ENCODE measurements at places on chromosomes 7 and 10.
A peak's percentile ranks its signal among the peaks of the same experiment; 100 is the strongest.

- DNase-seq, result no peak
Measured at GRCh38 chr7:82012453-82012852, 242.6 kb upstream of the HGF start.

- DNase-seq, result no peak
Measured at GRCh38 chr10:91076991-91077548, 143.4 kb upstream of the PCGF5 start.

- DNase-seq, result no peak
Measured at GRCh38 chr7:65230231-65230630, 143.4 kb upstream of the ZNF92 start.

DNA sequence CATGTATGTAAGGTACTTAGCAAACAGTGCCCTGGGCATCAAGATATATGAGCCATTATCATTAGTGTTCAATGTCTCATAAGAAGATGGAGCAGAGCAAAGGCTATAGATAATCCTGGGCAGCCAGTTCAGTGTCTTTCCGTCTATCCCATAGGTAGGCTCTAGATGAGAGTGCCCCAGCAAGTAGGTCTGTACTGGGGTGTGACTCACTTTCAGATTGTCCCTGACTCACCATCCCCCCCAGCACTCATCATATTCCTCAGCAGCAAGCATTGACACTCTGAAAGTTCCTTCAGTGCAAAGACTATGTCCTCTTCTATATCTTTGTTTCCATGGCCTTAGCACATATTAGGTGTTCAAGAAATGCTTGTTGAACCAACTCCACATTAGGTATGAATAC is 20.0 kb upstream of the FAM204A start:
- DNase-seq, result no peak

- DNase-seq, result no peak
Measured at GRCh38 chr7:17207220-17207619, 91.2 kb upstream of the AHR start.

DNA sequence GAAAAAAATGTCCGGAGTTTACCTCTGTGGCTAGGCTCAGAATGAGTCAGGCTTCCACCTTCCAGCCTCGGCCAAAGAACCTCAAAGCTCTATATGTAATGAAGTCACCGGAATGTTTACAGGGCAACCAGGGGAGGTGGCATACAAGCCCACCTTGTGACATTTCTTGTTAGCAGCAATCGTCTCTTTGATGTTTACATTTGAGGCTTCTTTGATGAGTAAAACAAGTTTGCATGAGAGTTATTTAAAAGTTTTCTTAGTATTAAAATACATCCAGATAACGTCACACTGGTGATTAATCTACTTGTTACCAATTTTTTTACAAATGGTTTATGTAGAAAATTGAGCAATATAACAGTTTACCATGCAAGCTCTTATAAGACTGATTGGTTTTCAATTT is 133.1 kb upstream of the ADAM12 start:
- DNase-seq, result no peak

GRCh38 chr10:100568912-100569311 is 33.2 kb downstream of the HIF1AN start:
- no peak for DNase-seq

GRCh38 chr10:92990615-92991014 is 70.0 kb upstream of the CYP26C1 start:
- peak; percentile 1 for DNase-seq

GRCh38 chr7:155455132-155455693 is 2.7 kb upstream of the EN2 start:
- DNase-seq, result no peak

- no peak for DNase-seq
Measured at GRCh38 chr7:51456431-51457060, 139.9 kb upstream of the COBL start.

DNA sequence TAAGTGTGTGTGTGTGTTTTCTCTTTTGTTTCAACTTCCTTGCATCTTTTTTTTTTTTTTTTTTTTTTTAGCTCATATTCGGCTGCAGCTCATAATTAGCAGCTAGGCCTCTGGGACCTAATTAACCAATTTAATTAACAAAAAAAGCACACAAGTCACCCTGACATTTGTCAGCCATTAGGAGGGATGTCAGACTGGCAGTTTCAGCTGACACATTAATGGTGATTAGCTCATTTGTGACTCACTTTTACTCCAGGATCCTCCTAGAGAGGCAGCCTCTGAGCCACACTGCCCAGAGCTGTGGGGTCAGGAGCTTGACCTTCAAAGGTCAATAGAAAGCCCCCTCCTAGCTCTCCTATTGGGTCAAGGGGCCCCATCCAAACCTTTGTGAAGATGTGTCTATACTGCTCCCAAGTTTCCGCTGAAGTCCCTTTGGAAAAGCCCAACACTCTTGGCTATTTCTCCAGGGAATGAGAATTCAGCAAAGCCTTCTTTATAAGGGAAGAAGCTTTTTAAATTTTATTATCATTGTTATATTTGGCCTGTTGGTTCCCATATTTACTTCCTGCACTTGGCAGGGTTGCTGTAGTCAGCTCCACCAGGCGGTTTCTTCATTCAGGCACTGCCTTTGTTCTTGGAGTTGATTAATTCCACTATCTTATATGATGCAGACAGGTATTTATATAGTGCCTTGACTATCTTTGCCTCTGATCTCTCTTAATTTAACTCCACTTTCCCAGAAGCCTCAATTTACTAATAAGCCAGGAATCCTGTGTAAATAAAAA is 109.5 kb upstream of the HABP2 start:
- no peak for DNase-seq

DNA sequence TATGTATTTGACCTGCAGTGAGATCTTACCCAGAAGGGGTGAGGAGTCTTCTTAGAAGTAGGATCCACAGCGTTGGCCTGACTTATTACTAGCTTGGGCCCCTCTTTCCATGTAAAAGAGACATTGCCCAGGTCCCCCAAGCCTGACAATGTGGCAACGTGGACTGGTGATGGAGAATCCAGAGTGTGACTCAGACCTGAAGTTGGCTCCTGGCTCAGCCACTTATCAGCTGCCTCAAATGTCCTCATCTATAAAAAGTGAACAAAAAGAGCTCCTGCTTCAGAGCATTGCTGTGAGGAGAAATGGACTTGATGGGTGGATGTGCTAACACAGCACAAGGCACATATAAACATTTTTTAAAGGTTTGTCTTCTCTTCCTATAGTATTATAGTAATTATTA is 35.4 kb upstream of the TECTB start:
- DNase-seq, result no peak

- DNase-seq, result no peak
Measured at GRCh38 chr10:96306516-96306915, 2.3 kb downstream of the DNTT start.

DNA sequence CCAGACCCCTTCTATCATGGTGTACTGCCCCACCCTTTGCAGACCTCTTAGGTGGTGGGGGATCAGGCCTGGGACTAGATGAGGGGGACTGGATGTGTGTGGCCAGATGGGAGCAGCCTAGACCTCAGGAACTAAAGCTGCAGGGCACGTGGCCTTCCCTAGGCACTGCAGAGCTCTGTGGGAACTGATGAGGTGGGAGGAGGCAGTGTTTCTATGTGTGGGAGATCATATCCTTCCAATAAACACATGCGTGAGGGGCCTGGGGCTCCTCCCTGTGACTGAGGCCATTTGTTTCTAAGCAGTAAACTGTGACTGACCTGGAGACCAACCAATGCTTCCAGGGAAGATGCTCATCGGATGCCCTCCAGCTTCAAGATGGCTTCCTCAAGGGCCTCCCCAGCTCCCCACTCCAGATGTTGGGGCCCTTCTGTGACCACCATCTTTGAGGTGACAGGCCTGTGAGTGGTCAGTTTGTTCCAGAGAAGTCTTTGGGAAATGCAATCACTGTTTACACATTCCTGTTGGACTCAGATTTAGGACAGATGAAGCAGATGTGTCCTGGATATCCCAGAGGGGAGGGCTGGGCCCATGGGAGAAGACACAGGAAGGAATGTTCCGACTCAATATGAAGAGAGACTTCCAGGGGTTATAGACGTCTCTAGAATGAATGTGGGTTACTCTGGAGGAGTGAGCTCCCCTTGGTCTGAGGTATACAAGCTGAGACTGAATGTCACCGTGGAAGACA is 23.6 kb upstream of the ZCCHC24 start:
- DNase-seq, result no peak

GRCh38 chr7:55349121-55349520 is 16.0 kb upstream of the LANCL2 start:
- DNase-seq, result no peak

DNA sequence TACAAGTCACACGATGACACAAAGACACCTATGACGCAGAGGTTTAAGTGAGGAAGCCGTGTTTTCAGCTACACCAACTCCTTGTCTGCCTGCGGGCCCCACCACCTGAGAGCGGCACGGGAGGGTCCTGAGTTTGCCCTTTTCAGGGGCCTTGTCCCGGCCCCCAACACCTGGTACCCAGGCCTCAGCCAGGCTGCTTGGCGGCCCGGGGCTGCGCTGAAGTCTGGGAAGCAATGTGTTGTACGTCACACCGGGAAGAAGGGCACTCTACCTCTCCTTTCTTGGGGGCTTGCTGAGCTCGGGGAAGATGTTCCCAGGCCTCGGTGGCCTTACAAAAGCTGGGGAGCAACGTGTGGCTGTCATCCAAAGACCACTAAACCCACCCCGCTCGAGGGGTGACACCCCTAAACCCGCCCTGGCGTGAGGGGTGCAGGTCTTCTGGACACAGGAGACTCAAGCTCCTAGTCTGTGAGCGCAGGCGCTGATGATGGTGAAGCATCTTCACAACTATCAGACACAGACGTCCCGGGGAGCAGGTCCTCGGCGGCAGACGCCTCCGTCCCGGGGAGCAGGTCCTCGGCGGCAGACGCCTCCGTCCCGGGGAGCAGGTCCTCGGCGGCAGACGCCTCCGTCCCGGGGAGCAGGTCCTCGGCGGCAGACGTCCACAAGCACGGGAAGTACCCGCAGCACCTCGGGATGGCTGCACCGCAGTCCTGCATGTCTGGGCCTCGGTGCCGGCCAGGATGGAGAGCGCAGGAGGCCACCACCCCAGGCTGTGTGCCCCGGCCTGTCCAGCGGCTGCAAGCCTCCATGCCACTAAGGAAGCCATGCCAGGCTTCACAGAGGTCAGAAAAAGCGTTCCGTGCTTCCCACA is 15.4 kb downstream of the CFAP46 start:
- no peak for DNase-seq

GRCh38 chr7:132735476-132735875 is 159.2 kb upstream of the PLXNA4 start:
- DNase-seq, result no peak

- no peak for DNase-seq
Measured at GRCh38 chr10:44969854-44970253, 8.8 kb downstream of the DEPP1 start.

DNA sequence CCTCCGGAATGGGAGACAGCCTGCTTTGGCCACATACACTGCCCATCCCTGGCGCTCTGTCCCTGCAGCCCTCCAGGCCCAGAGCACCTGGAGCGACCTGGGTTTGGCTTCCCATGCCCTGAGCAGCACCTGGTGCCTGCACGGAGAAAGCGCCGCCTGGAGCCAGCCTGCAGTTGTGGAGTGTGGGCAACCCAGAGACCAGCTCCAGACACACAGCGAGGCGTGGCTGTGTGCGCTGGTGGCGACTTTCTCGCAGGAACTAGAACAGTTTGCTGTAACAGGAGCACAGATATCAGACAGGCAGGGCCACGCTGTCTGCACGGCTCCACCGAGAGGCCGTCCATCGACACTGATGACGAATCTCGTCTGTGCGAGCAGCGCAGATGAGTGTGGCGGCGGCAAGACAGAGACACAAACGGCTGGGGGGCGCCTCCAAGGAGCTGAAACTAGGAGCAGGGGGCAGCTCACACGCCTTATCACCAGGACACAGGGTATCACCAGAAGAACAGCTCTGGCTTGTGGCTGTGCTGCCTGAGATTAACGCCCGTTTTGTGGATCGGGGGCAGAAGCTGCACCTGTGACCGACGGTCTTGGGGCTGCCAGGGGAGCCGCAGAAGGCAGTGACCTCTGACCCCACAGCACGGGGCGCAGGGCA is 275.3 kb downstream of the DNAJB6 start:
- DNase-seq, result no peak

DNA sequence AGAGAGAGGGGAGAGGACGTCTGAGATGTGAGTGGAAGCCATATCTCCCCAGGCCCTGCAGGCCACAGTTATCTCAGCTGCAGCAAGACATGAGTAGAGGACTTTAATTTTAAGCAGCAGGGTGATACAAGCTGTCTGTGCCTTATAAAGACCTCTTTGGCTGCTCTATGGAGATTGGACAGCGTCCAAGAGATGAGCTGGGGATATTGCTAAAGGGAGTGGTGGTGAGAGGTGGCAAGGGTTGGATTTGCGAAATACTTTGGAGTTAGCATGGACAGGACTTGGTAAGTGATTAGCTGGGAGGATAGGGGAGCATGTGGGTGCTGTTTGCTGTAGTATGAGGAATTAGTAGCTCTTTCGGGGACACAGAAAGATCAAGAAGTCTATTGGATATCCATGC is 191.8 kb downstream of the CACNB2 start:
- no peak for DNase-seq

- no peak for DNase-seq
Measured at GRCh38 chr10:70417568-70417967, 13.6 kb downstream of the EIF4EBP2 start.

- DNase-seq, result no peak
Measured at GRCh38 chr7:90938371-90938770, 325.9 kb upstream of the FZD1 start.

GRCh38 chr7:22680482-22680911 is 46.5 kb upstream of the IL6 start:
- DNase-seq, result no peak

- DNase-seq, result peak; percentile 14
Measured at GRCh38 chr10:120948889-120949608, 97.9 kb downstream of the WDR11 start.

DNA sequence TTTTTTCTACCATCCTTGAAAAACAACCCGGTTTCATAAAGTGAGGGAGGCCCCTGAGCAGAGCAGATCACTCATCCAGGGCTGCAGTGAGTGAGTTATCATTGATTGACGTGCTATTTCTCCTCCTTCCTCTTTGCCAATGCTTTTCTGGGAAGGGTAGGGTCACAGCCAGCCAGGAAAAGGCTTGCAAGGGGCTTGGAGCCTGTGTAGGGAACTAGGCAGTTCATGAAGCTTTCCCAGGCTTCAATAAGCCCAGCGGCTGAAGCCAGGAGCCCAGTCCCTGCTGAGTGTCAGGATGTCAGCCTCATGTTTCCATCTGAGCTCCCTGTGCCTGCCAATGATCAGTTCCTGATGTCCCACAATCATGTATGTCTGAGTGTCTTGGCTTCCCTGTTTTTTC is 584.7 kb downstream of the GALNT17 start:
- DNase-seq, result no peak

GRCh38 chr7:158450476-158451124 is 137.0 kb downstream of the PTPRN2 start:
- DNase-seq, result no peak

DNA sequence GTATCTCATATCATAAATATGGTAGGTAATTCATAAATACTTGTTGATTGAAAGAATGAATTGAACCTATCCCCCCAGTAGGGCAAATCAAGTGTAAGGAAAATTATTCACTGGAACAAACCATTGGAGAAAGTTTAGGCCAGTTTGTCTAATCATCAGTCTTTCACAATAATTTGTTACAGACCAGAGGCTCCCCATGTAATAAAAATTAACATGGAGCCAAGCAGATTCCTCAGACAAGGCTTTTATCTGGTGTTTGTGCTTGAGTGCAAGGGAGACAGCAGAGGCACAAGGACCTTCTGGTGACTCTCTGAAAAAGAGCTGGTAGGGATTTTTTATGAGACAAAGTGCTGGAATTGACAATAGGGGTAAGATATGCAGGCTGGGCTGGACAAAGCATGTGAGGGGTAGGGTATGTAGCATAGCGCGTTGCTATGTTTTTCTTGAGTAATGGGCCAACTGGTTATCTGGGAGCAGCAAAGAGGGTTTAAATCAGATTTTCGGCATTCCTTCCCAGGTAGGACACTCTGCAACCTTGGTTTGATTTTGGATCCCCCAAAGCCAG is 7.8 kb upstream of the PANK1 start:
- DNase-seq, result no peak

GRCh38 chr10:120076996-120077706 is 184.6 kb downstream of the SEC23IP start:
- DNase-seq, result no peak

All from activated CD4-positive, alpha-beta T cell treated with anti-CD3 and anti-CD28 coated beads for 4 hours (primary cell).